ENCODE measurements at places on chromosomes 11 and 22. TPM values are rescaled to one million over a fixed set of nuclear protein-coding genes. Genes with fewer than 3 reads are reported as not detected.
A peak's percentile ranks its signal among the peaks of the same experiment; 100 is the strongest.

DNA sequence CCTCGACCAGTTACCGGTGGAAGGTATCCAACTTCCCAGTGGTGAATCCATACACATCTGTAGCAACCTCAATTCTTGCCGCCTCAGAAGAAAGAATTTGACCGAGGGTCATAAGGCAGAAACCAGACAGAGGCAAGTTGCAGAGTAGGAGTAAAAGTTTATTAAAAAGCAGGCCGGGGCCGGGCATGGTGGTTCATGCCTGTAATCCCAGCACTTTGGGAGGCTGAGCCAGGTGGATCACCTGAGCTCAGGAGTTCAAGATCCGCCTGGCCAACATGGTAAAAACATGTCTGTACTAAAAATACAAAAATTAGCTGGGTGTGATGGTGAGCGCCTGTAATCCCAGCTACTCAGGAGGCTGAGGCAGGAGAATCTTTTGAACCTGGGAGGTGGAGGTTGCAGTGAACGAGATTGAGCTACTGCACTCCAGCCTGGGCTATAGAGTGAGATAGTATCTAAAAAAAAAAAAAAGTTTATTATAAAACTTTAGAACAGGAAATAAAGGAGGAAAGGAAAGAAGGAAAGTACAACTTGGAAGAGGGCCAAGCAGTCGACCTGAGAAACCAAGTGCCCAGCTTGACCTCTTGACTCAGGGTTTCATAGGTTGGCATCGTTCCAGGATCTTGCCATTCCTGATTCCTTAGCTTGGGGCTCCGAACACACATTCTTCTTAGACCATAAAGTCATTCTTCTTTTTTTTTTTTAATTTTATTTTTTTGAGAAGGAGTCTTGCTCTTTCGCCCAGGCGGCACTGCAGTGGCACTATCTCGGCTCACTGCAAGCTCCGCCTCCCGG, 27.8 kb downstream of the RGL4 start:
- 0 out of 2 replicates have a peak, but pooled peaks cover 4% of the 10 kb centered on the region for H3K4me1 ChIP-seq
- no peaks in the 10 kb centered on the region for H3K27me3 ChIP-seq
- DNase-seq = no peak
- peaks cover 8% of the 10 kb centered on the region for H3K36me3 ChIP-seq
- no peak overlapping the region for H3K4me3 ChIP-seq
- H3K27ac ChIP-seq = no peak overlapping the region

GRCh38 chr22:24214467-24215285, 30.2 kb downstream of the GGT5 start:
- H3K4me3 ChIP-seq = no peak overlapping the region
- H3K4me1 ChIP-seq = peaks cover 13% of the 10 kb centered on the region
- H3K36me3 ChIP-seq = no peaks in the 10 kb centered on the region
- no peak overlapping the region for H3K27ac ChIP-seq

DNA sequence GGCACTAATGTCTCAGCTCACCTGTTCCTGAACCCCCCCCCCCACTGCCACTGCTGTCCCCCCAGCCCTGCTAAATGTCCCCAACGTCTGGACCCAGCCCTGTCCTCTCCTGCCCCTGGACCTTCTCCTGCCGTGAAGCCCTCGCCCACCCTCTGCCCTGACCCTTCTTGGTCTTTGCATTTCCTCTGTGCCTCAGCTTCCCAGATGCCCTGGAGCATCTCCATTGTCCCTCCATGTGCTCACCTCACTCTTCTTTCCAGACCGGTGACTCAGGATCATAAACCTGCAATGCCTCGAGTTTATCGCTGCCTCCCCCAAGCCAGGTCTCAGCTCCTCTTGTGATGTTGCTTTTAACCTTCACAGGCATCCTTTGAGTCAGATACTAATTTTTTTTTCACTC, 416.4 kb downstream of the BRD1 start:
- H3K4me3 ChIP-seq = no peak overlapping the region
- peaks cover 2% of the 10 kb centered on the region for H3K27me3 ChIP-seq

GRCh38 chr11:17931595-17931994, 81.3 kb downstream of the SERGEF start:
- H3K36me3 ChIP-seq = peaks cover 10% of the 10 kb centered on the region
- H3K27me3 ChIP-seq = no peaks in the 10 kb centered on the region
- DNase-seq = no peak
- H3K4me3 ChIP-seq = 0 out of 2 replicates have a peak overlapping the region, but pooled peaks have one; percentile 20

GRCh38 chr11:59216641-59217564, 4.2 kb upstream of the MPEG1 start:
- no peak overlapping the region for H3K4me3 ChIP-seq
- H3K4me1 ChIP-seq = no peaks in the 10 kb centered on the region

DNA sequence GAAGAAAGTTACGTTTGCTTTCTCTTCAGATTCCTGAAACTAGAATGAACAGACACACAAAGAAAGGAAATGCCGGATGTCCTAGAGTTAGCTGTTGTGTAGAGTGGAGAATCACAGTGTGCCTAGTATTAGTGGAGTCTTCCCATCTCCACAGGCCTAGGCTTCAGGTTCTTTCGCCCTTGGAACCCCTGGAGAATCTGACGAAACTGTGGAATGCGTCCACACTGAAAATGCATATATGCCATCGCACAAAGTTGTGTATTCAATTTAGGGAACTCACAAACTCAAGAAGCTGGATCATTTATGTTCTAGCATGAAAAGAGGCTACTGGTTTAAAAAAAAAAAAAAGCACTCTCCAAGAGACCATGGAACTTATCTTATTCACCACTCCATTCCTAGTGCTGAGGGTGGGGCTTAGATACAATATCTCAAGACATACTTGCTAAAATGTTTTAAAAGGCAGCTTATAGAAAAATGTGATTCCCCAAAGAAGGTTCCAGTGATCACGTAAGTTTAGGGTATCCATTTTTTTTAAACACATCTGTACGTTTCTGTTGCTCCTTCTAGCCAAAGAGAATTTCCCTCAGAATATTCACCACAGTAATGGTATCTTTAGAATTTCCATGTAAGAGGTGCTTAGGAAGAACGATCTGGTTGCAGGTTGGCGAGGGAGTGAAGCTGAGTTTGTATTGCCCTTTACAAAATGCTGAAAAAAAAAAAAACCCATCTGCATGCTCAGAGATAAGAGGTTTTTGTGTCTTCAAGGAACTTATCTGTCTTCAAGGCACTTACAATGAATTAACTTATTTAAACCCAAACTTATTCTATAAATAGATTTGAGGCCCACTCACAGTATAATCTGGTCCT, 20.0 kb downstream of the MAML2 start:
- no peaks in the 10 kb centered on the region for H3K27me3 ChIP-seq
- no peak overlapping the region for H3K4me3 ChIP-seq
- H3K4me1 ChIP-seq = peaks cover 65% of the 10 kb centered on the region
- no peak for DNase-seq

GRCh38 chr11:40119661-40120060, 1339.8 kb downstream of the LRRC4C start:
- H3K4me3 ChIP-seq = no peak overlapping the region
- peaks cover 8% of the 10 kb centered on the region for H3K4me1 ChIP-seq
- no peak overlapping the region for H3K27ac ChIP-seq
- DNase-seq = no peak
- peaks cover 5% of the 10 kb centered on the region for H3K27me3 ChIP-seq
- peaks cover 23% of the 10 kb centered on the region for H3K36me3 ChIP-seq

DNA sequence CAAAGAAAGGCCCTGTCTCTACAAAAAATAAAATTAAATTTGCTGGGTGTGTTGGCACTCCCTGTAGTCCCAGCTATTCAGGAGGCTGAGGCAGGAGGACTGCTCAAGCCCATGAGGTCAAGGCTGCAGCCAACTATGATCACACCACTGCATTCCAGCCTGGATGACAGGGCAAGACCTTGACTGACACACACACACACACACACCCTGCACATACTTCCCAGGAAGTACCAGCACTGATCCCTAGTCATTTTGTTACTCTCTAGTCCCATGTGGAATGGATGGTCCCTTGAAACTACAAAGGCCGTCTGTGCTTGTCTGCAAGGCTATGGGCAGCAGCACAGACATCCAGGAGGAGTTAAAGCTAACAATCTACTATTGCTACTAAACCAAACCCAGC, 59.7 kb upstream of the CYP2D6 start:
- H3K4me1 ChIP-seq = peaks cover 48% of the 10 kb centered on the region
- no peak overlapping the region for H3K4me3 ChIP-seq
- peak overlapping the region; percentile 51 for H3K27ac ChIP-seq
- no peaks in the 10 kb centered on the region for H3K27me3 ChIP-seq
- no peak for DNase-seq

- H3K27ac ChIP-seq = peak overlapping the region; percentile 51
- no peak for DNase-seq
- H3K36me3 ChIP-seq = peaks cover 6% of the 10 kb centered on the region
- H3K27me3 ChIP-seq = peaks cover under 1% of the 10 kb centered on the region
These were observed 7.6 kb downstream of the IGSF9B start for GRCh38 chr11:133949129-133949528.

- peaks cover 21% of the 10 kb centered on the region for H3K4me1 ChIP-seq
- no peak overlapping the region for H3K4me3 ChIP-seq
- peak overlapping the region; percentile 88 for H3K27ac ChIP-seq
- peaks cover 6% of the 10 kb centered on the region for H3K36me3 ChIP-seq
- DNase-seq = peak; percentile 56
- H3K27me3 ChIP-seq = no peaks in the 10 kb centered on the region
These were observed 99.1 kb downstream of the XRRA1 start for GRCh38 chr11:74849525-74850391.

RIBC2 gene
- 2.4 TPM for total RNA-seq

TUBA8 gene
- 0.72 TPM for total RNA-seq

RFPL3 gene
- total RNA-seq = not detected

DLG2 gene
- total RNA-seq = 17.5 TPM

OR51B4 gene
- total RNA-seq = not detected

MYO18B gene
- 0.96 TPM for total RNA-seq

UBQLN3 gene
- total RNA-seq = not detected

FGF4 gene
- total RNA-seq = 3.3 TPM

GAB4 gene
- total RNA-seq = 0.16 TPM

Data from WTC11 (cell line).